ENCODE measurements at places on chromosomes 16 and 17.

DNA sequence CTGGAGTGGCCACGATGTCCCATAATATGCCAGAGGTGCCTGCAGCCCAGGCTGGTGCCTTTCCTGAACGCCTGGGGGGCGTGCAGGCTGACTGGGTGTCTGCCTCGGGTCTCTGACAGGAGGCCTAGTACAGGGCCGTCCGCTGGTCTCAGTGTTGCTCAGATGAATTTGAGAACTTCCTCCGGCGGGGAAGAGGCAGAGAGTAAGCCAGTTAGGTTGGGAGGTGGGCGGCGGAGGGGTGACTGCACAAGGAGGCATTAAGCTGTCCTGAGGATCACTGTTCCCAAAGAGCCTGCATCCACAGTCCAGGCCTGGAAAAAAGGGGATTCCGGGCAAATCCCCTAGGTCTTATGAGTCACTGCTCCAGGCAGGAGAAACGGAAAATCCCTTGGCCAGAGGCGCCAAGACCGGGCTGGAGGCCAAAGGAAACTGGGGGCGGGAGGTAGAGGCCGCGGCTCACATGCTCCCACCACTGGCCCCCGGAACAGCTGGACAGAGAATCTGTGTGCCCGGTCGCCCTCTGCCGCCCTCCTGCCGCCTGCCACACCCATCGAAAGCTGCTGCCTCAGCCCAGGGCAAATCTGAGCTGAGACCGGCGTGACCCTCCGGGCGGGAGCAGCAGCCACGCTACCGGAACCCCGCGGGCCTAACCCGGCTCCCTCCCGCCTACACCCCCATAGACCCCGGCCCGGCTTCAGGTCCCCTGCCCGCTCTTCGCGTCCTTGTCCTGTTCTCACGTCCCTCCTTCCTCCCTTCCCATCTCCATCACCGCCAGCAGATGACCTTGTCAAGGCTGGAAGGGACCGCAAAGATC lies 1.2 kb downstream of the TRIM47 start:
- no peak for DNase-seq

DNA sequence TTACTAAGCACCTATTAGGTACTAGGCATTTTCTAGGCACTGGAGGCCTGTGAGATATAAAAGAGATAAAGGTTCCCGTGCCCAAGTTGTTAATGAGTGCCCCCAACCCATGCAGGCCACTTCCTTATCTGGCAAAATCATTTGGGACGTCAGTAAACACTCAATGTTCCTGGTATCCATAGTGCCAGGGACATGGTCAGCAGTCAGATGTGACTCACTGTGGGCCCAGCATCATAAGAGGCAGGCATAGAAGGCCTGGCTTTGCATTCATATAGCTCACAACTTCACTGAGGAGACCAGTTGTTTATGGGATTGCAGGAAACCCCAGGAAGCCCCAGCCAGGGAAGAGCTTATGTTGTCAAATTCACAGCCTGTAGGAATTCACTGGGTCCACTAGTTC lies 81.1 kb downstream of the MRC2 start:
- no peak for DNase-seq

- DNase-seq = no peak
Observed at GRCh38 chr17:15955793-15956541, 11.0 kb downstream of the ADORA2B start.

- no peak for DNase-seq
Observed at GRCh38 chr16:15948532-15949209, 745 bp upstream of the ABCC1 start.

DNA sequence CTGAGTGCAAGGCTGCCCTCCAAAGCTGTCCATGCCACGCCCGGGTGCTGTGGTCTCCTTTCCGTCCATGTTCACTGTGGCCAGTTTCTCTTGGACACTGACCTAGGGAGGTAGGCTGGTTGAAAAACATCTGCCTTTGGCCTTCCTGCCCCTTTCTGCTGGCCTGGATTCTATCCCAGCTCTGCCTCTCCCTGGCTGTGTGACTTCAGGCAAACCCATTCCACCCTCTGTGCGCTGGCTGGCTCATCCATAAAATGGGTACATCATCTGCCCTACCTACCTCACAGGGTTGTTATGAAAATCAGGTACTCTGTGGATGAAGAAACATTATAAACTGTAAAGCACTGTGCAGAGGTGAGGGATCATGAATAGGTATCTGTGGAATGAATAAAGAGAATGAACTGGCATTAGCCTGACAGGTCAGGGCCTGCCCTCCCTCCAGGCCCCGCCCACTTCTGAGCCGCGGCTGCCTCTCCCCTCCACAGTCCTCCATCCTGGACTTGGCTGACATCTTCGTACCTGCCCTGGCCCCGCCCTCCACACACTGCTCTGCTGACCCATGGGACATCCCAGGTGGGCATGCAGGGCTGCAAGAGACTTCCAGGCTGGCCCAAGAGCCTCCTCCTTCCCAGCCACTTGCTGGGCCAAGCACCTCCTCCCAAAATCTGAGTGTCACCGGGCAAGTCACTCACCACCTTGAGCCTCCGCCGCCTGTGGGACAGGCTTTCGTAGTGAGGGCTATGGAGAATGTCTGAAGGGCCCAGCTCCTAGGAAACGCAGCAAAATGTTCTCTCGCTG lies 7.0 kb upstream of the SPATA20 start:
- DNase-seq = no peak

DNA sequence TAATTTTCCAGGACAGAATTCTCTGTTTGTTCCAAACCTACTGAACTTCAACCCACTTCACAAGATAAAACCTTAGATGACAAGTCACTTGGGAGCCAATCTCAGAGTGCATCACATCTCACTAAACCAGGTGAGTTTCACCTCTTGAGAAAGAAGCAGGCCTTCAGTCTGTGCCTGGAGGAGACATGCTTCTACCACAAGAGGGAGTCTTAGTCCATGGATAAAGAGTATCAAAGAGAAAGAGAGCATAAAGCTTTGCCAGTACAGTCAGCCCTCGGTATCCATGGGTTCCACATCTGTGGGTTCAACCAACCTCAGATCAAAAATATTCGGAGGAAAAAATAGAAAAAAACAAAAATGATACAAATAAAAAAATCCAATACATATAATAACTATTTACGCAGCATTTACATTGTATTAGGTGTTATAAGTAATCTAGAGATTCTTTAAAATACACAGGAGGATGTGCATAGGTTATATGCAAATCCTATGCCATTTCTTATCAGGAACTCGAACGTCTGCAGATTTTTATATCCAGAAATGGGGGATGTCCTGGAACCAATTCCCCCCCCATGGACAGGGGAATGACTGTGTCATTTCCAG lies 37.7 kb downstream of the DUSP14 start:
- no peak for DNase-seq

DNA sequence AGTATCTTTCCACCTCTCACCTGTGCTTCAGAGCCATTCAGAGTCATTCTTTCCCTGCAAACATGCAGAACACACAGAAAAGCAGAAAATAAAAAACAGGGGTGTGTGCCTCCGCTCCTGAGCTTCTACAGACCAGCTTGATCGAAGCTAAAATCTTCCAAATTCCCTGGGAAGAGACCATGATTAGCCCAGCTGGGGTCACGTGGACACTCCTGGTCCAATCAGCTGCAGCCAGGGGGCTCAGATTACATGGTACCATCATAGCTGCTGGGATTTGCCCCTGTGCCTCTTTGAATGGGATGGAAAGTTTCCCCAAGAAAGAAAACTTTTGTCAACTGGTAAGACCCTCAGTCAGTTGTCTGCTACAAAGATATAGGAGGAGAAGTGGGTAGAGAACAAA lies 159.9 kb downstream of the TMEM114 start:
- no peak for DNase-seq

Data from neural crest cell (in vitro differentiated cells).